ENCODE measurements at places on chromosomes 7 and 10.

- DNase-seq: peak; percentile 36
These were observed 72.2 kb downstream of the DAGLB start for GRCh38 chr7:6375348-6376101.

- DNase-seq: peak; percentile 44
These were observed 201.7 kb upstream of the PRSS58 start for GRCh38 chr7:142459551-142459963.

GRCh38 chr7:112405286-112405685 is 45.0 kb upstream of the IFRD1 start:
- DNase-seq: no peak

GRCh38 chr10:18400201-18400905 is 251.0 kb downstream of the NSUN6 start:
- DNase-seq: peak; percentile 1

DNA sequence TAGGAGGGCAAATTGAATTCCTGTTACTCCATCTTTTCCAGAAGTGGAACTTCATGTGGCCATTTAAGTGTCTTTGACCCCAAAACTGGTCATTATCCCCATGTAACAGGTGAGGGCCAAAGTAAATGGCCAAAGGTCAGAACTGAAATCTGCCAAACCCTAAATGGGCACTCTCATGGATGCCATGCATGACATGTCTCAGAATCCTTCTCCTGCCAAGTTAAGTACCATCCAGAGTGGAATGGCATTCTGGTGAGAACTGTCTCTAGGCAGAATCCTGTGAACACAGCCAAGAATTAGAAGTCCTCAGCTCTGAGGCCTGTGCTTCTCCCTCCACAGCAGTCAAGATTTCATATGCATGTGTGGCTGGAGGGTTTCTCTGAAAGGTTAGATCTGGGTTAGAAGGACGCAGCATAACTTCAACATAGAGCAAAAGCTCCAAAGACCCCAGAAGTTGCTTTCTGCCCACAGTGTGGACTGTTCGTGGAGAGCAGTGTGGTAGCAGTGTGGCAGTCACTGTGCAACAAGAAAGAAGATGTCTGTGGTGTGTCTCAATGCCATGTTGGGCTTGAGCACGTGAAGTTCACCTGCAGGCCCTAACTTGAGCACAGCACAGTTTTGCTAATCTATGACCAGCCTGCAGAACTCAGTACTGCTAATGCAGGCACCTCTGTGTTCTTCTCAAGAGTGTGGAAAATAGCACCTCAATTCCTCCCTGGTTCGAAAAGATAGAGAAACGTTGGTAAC is 121.3 kb downstream of the ADCY1 start:
- no peak for DNase-seq

DNA sequence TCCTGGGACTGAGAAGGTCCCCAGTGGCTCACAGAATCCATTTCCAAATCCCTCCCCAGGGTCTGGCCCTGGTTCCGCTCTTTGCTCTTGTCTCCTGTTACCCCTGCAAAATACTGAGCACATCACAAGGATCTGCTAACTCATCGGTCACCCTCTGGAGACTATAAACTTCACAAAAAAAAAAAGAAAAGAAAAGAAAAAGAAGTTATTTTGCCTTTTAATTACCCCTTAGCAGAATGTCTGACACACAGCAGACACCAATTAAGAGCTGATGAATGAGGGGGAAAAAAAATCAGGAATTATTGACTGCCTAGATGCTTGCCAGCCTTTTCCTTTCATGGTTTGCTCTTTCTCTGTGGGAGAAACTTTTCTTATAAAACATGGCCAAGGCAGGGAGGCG is 578.7 kb downstream of the GRID1 start:
- DNase-seq: no peak

DNA sequence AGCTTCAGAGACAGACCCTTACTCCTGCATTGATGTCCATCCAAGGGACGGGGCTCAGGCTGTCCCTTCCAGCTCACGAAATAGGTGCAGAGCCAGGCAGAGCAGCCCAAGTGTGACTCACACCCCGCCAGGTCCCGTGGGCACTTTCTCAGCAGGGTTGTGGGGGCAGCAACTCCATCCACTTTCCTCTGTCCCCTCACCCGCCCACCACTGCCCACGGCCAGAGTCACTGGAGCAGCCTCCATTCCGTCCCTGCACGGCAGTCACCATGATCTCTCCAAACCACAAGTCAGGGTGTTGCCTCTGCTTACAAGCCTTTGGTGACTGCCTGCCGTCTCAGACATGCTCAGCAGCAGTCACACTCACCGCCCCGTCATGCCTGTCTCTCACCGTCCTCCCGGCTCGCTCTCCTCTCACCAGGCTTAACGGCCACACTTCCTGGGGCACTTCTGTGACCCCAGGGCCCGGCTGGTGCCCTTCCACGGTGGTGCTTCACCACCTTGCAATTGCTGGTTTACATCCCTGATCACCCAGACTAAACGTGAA is 39.3 kb downstream of the CALML3 start:
- no peak for DNase-seq

- no peak for DNase-seq
These were observed 273.1 kb downstream of the SEMA3D start for GRCh38 chr7:84913731-84914130.

- DNase-seq: no peak
These were observed 38.2 kb downstream of the MDH2 start for GRCh38 chr7:76086070-76086469.

GRCh38 chr10:26799342-26799741 is 61.4 kb downstream of the ABI1 start:
- DNase-seq: no peak

DNA sequence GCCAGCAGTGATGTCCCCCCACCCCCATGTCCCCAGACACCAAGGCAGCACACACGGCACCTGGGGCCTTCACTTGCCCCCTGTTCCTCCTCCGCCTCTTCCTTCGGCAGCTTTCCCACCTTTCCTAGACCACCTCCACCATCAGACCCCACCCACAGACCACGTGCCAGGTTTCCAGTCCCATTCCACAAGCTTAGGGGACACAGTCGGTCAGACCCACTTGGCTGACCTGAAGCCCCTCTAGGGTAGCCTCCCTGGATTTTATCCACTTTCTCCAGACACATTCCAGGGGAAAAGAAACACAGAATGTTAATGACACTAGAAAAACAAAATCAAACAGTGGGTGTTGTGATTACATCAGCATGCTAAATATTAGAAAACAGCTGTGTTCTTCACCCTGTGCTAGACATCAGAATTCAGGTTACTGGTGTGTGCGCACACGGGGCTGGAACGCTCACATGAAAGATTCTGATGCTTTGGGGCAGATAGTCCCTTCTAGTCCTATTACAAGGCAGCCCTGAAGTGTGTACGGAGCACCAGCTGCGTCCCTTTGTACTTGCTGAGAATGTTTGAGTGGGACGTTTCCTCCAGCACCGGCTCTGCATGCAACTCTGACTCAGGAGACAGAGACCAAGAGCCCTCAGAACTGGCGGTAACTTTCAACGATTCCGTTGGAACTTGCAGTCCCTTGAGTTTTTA is 75.5 kb upstream of the PPP2R2D start:
- no peak for DNase-seq

- no peak for DNase-seq
These were observed 24.5 kb upstream of the EEPD1 start for GRCh38 chr7:36128448-36129047.

- no peak for DNase-seq
These were observed 40.8 kb downstream of the MYL10 start for GRCh38 chr7:101588131-101588935.

DNA sequence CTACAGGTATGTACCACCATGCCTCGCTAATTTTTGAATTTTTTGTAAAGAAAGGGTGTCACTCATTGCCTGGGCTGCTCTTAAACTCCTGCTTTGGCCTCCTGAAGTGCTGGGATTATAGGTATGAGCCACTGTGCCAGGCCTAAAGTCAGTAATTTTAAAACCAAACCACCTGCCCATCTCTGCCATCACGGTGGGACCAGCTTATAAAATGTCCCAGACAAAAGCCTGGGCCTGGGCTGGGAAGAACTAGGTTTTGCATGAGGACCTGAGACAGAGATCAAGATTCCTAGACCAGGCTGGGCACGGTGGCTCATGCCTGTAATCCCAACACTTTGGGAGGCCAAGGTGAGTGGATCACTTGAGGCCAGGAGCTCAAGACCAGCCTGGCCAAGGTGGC is 395.6 kb downstream of the CALN1 start:
- DNase-seq: no peak

GRCh38 chr10:86082556-86082955 is 284.0 kb downstream of the GRID1 start:
- no peak for DNase-seq

- no peak for DNase-seq
These were observed 32.7 kb upstream of the RHOBTB1 start for GRCh38 chr10:60976687-60977086.

DNA sequence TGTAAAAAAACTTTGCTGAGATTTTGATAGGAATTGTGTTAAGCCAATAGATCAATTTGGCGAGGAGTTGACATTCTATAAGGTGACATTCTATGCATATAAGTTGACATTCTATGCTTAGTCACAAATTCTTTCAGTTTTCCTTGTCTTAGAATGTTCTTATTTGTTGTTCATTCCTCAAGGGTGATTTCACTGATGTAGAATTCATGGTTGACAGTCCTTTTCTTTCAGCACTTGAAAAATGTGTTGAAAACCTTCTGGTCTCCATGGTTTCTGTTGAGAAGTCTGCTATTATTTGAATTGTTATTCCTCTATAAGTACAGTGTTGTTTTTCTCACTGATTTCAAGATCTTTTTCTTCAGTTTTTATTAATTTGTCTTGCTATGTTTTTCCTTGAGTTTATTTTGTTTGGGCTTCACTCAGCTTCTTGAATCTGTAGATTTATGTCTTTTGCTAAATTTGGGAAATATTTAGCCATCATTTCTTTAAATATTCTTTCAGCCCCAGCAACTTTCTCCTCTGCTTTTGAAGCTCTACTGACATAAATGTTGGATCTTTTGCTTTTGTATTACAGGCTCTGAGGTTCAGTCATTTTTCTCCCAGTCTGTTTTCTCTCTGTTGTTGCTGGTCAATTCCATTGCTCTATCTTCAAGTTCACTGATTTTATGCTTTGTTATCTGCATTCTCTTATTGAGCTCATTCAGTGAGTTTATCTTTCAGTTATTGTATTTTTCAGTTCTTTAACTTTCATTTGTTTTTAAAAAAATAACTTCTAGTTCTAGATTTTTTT is 154.9 kb downstream of the SDK1 start:
- no peak for DNase-seq

- DNase-seq: no peak
These were observed 25.4 kb upstream of the LRGUK start for GRCh38 chr7:134101716-134102115.

Measured in Caki2 (cell line).